Fibroblast of lung (primary cell): ENCODE measurements at places on chromosomes 5 and 9. TPM values are rescaled to one million over a fixed set of nuclear protein-coding genes. Genes with fewer than 3 reads are reported as not detected.

ORM2 gene
- total RNA-seq: not detected in 2 replicates

SPATA31A3 gene
- not detected in 2 replicates for total RNA-seq

SLC36A3 gene
- not detected in 2 replicates for total RNA-seq

GM2A gene
- total RNA-seq: 24.9 and 28.2 TPM in 2 replicates

PLPP1 gene
- 51.4 and 73.5 TPM in 2 replicates for total RNA-seq

PTRH1 gene
- 13.1 and 26.1 TPM in 2 replicates for total RNA-seq

HINT1 gene
- 181 and 225 TPM in 2 replicates for total RNA-seq

NTNG2 gene
- total RNA-seq: 0.77 and 2.1 TPM in 2 replicates

CFAP77 gene
- 0.26 TPM in 1 of 2 replicates, not detected in the other for total RNA-seq

LMX1B gene
- total RNA-seq: not detected in 2 replicates

GPR150 gene
- under 0.01 and 0.33 TPM in 2 replicates for total RNA-seq

PDGFRB gene
- total RNA-seq: 151 and 231 TPM in 2 replicates

THBS4 gene
- total RNA-seq: 1.5 and 2.3 TPM in 2 replicates

TXNDC8 gene
- total RNA-seq: not detected in 2 replicates

IFNA13 gene
- total RNA-seq: not detected in 2 replicates

LCN15 gene
- total RNA-seq: not detected in 2 replicates

PDZD2 gene
- total RNA-seq: under 0.01 and 0.33 TPM in 2 replicates

PCDHGA4 gene
- 2.8 and 7.6 TPM in 2 replicates for total RNA-seq

CSF1R gene
- total RNA-seq: not detected in 2 replicates

PCDHA5 gene
- total RNA-seq: 0.33 TPM in 1 of 2 replicates, not detected in the other

SPATA31C2 gene
- total RNA-seq: not detected in 2 replicates

CENPH gene
- 4.1 and 10.9 TPM in 2 replicates for total RNA-seq

NRARP gene
- total RNA-seq: under 0.01 TPM in 1 of 2 replicates, not detected in the other

FAM151B gene
- 3.9 and 4.8 TPM in 2 replicates for total RNA-seq

IL13 gene
- not detected in 2 replicates for total RNA-seq

MYORG gene
- 0.26 and 0.83 TPM in 2 replicates for total RNA-seq

C9 gene
- total RNA-seq: under 0.01 and 0.33 TPM in 2 replicates

IL17B gene
- not detected in 2 replicates for total RNA-seq

CDC14B gene
- 46.0 and 68.5 TPM in 2 replicates for total RNA-seq

PCDHA9 gene
- 0.26 and 0.33 TPM in 2 replicates for total RNA-seq

PCDHGC5 gene
- 1.3 and 2.6 TPM in 2 replicates for total RNA-seq

SPATA6L gene
- 0.77 and 1.2 TPM in 2 replicates for total RNA-seq

WASHC1 gene
- 7.7 and 14.9 TPM in 2 replicates for total RNA-seq

PCDHA13 gene
- under 0.01 and 0.33 TPM in 2 replicates for total RNA-seq

POU4F3 gene
- not detected in 2 replicates for total RNA-seq

DBH gene
- total RNA-seq: not detected in 2 replicates

NUTM2F gene
- total RNA-seq: not detected in 2 replicates

CDH10 gene
- total RNA-seq: under 0.01 and 0.17 TPM in 2 replicates

CDKN2A gene
- 10.8 and 19.2 TPM in 2 replicates for total RNA-seq

PSMD5 gene
- 31.8 and 33.9 TPM in 2 replicates for total RNA-seq

SPAG8 gene
- total RNA-seq: 1.0 and 1.3 TPM in 2 replicates

CDH9 gene
- total RNA-seq: not detected in 2 replicates

FBP2 gene
- not detected in 2 replicates for total RNA-seq

HK3 gene
- under 0.01 TPM in 1 of 2 replicates, not detected in the other for total RNA-seq

FBN2 gene
- 9.0 and 80.1 TPM in 2 replicates for total RNA-seq

MEIKIN gene
- under 0.01 TPM in 1 of 2 replicates, not detected in the other for total RNA-seq

FAM221B gene
- not detected in 2 replicates for total RNA-seq

SLIT3 gene
- 4.6 and 8.0 TPM in 2 replicates for total RNA-seq

PCDHA1 gene
- under 0.01 TPM in 2 replicates for total RNA-seq

PCDHB10 gene
- 0.77 and 2.0 TPM in 2 replicates for total RNA-seq

SNAPC3 gene
- 33.1 and 43.4 TPM in 2 replicates for total RNA-seq

IRX4 gene
- not detected in 2 replicates for total RNA-seq

BRD3 gene
- 7.7 and 10.4 TPM in 2 replicates for total RNA-seq
